ENCODE measurements at places on chromosomes 1 and 21. TPM values are rescaled to one million over a fixed set of nuclear protein-coding genes. Genes with fewer than 3 reads are reported as not detected.

TCHH gene
- polyA plus RNA-seq: not detected

ITLN1 gene
- 1.2 TPM for polyA plus RNA-seq

TMEM200B gene
- not detected for polyA plus RNA-seq

ITGB2 gene
- 4,089 TPM for polyA plus RNA-seq

CADM3 gene
- polyA plus RNA-seq: not detected

LRRC42 gene
- 7.3 TPM for polyA plus RNA-seq

FYB2 gene
- polyA plus RNA-seq: not detected

FAM167B gene
- polyA plus RNA-seq: not detected

KRTAP12-1 gene
- polyA plus RNA-seq: not detected

ASPM gene
- polyA plus RNA-seq: 0.05 TPM

CD101 gene
- polyA plus RNA-seq: 24.6 TPM

ERG gene
- polyA plus RNA-seq: 0.22 TPM

PTPN22 gene
- polyA plus RNA-seq: 43.7 TPM

RGS7 gene
- polyA plus RNA-seq: not detected

FCGR2B gene
- polyA plus RNA-seq: 12.1 TPM

LAMC1 gene
- polyA plus RNA-seq: 0.34 TPM

CLCA1 gene
- polyA plus RNA-seq: not detected

FCGR3A gene
- polyA plus RNA-seq: 146 TPM

F13B gene
- polyA plus RNA-seq: not detected

GJA4 gene
- not detected for polyA plus RNA-seq

SLAMF8 gene
- polyA plus RNA-seq: 5.7 TPM

LCE1B gene
- not detected for polyA plus RNA-seq

AMY1C gene
- polyA plus RNA-seq: not detected

BCAN gene
- not detected for polyA plus RNA-seq

GJB3 gene
- not detected for polyA plus RNA-seq

TP53BP2 gene
- 5.7 TPM for polyA plus RNA-seq

KHDRBS1 gene
- 51.6 TPM for polyA plus RNA-seq

All from CD14-positive monocyte (primary cell).